ENCODE measurements at places on chromosomes 7 and 10.

DNA sequence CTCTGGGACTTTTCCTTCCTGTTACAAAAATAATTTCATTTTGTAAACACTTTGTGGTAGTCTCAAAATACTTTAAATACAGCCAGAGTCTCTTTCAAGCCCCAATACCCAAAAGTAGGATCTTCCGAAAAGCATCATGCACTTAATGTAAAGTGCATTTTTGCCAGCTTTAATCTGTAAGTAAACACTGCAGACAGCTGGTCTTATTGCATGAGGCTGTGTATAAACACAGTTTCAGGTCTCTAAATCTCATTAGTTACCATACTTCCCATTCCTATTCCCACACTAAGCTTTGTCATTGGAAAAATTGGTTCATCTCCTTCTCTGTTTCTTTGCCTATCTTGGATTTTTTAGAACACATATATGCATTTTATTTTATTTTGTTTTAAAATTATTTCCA, 87.6 kb upstream of the GNAI1 start:
- DNase-seq = no peak

- no peak for DNase-seq
Measured at GRCh38 chr7:106039486-106040060, 72.5 kb downstream of the SYPL1 start.

DNA sequence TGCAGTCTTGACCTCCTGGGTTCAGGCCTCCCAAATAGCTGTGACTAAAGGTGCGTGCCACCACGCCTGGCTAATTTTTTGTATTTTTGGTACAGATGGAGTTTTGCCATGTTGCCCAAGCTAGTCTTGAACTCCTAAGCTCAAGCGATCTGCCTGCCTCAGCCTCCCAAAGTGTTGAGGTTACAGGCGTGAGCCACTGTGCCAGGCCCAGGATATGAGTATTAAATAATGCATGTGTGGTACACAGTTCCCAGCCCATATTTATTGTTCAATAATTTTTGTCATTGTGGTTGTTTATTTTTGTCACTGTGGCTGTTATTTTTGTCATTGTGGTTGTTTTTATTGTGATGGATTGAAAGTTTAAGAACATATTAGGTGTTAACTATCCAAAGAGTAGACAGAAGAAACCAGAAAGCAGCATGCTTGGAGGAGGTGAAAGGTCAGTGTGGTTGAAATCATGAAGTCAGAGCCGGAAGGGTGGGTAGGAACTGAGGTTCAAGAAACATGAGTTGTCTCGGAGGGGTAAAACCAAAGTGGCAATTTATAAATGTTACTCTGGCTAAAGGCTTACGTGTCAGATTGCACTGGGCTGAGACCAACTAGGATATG, 45.0 kb downstream of the MRC1 start:
- no peak for DNase-seq

GRCh38 chr10:84294766-84295447, 33.5 kb upstream of the CCSER2 start:
- DNase-seq = no peak

- DNase-seq = no peak
Measured at GRCh38 chr10:103814626-103815370, 40.6 kb downstream of the SH3PXD2A start.

GRCh38 chr7:77266291-77266794, 66.7 kb upstream of the FGL2 start:
- DNase-seq = no peak

All from SW480 (cell line).